ENCODE measurements at places on chromosomes 12 and 14.

- DNase-seq = no peak
Measured at GRCh38 chr14:102922490-102923200, at the start of gene AMN. TSS of gene AMN (plus strand) at chr14:102922663. CDS start at chr14:102922689, 26 bp downstream.

DNA sequence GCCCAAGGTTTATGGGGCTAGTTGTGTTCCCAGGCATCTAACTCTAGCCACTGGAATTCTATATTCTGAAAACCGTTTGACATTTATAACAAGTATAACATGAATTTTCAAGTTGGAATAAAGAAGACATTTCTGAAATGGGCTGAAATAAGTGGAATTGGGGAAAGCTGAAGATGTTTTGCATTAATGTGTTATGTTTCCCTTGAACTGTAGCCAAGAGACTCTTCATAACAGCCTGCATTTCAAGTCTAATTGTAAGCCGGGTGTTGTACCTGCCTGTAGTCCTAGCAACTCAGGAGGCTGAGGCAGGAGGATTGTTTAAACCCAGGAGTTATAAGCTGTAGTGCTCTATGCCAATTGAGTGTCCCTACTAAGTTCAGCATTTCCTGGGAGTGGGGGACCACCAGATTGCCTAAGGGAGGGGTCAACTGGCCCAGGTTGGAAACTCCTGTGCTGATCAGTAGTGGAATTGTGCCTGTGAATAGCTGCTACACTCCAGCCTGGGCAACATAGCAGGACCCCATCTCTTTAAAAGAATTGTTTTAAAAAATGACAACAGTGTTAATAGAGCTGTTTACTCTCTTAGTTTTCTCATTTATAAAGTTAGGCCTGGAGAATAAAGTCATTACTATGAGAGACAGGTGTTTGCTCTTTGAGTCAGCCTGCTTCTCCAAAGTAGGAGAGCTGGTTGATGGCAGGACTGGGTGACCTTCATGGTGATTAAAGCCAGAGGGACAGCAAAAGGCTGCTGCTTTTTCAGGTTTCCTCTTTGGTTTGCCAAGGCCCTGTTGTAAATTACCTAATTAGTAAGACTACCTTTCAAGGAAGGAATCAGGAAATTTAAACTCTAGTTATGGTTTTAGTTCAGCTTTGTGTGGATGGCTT is 483.6 kb upstream of the RGS6 start:
- DNase-seq = no peak

DNA sequence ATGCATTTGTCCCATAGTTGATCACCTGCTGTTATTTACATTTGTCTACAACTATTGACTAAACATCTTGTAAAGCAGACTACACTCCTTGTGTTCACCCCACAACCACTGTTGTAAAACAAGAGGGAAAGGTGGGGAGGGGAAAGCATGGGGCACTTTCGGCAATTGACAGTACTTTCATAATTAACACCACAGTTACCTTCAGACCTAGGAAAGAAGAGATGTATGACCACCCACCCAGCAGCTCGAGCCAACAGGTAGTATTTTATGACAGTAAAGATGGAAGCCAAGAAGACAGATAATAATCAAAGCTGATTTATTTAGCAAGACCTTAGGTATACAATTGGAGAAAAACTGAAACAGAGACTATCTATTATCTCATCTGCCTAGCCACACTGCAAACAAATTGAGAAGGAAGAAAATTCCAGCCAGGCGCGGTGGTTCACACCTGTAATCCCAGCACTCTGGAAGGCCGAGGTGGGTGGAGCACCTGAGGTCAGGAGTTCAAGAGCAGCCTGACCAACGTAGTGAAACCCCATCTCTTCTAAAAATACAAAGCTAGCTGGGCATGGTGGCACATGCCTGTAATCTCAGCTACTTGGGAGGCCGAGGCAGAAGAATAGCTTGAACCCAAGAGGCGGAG is 11.2 kb downstream of the HECTD4 start:
- no peak for DNase-seq

DNA sequence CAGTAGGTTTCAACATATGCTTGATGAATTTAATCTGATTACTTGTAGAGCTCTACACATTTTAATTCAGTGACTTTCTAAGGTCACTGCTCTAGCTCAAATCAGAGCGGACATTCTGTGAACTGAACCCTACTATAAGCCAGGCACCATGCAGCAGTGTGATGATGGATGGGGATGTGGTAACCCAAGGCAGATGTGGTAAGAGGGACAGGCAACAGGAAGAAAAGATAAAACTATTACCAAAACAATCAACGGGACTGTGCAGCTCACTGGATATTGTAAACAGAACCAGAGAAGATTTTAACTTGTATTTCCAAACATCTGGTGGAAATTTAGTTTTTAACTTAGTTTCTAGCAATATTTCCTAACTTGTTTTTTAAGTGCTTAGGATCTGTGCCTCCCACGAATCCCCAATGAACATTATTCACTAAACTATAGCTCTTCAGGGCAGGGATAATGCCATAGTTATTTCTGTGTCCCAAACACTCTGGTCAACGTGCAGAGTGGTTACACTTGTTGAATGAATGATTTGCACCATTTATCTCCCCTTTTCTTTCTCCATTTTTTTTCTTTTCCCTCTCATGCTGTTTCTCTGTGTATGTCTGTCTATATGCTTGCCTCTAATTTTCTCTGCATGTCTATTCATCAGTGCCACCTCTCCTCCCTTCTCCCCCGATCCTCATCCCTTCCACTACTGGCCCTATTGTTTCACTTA is 3.0 kb downstream of the ERO1A start:
- DNase-seq = no peak

- DNase-seq = no peak
Measured at GRCh38 chr12:127546721-127547505, 720.1 kb upstream of the TMEM132C start.

- no peak for DNase-seq
Measured at GRCh38 chr12:13099844-13100604, 3.4 kb downstream of the GSG1 start.

GRCh38 chr14:20803223-20803622 is 579 bp upstream of the RNASE1 start:
- no peak for DNase-seq

DNA sequence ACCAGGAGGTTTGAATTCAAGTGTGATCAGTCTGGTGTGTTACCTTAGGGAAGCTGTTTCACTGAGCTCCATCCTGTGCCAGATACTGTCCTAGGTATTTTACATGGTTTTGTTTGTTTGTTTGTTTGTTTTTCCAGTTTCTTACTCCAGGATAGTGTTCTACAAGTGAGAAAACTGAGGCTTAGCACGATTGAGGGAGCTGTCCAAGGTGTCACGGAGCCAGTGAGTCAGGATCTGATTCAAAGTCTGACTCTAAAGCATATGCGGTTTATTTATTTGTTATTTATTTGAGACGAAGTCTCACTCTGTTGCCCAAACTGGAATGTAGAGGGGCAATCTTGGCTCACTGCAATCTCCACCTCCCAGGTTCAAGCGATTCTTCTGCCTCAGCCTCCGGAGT is 79.7 kb upstream of the GNG2 start:
- DNase-seq = no peak

- DNase-seq = no peak
Measured at GRCh38 chr14:32920696-32921276, 17.9 kb upstream of the NPAS3 start.

- no peak for DNase-seq
Measured at GRCh38 chr12:50542448-50542847, 37.7 kb downstream of the DIP2B start.

DNA sequence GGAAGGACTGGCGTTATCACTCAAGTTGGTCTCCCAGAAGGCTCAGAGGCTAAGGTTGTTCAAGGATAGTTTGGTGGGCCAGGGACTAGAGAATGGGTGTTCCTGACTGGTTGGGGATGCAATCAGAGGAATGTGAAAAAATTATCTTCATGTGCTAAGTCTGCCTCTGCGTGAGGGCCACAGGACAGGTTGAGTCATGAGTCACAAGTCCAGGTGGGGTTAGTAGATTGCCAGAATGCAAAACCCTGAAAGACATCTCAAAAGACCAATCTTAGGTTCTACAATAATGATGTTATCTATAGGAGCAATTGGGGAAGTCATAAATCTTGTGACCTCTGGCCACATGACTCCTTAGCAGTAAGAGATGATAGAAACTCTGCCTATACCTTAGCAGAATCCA is 220.1 kb upstream of the EEA1 start:
- no peak for DNase-seq

GRCh38 chr12:85179680-85180270 is 100.2 kb upstream of the ALX1 start:
- no peak for DNase-seq

GRCh38 chr14:70563869-70564268 is 29.1 kb upstream of the ADAM20 start:
- DNase-seq = no peak

DNA sequence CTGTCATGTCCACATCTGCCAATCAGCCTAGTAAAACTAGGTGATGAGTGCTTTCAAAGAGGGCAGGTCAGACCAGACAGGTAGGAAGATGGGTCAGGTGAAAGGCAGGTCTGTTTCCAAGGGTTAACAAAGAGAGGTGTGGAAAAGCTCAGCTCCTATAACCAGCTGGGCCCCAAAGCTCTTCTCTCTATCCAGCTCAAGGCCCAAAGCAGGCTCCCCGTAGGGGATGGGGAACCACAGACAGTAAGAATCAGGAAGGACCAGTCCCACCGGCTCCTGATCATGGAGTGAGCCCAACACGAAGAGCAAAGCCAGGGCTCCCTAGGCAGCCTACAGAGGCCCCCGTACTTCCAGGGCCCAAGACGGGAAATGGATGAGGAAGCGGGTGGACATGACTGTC is 83.2 kb downstream of the TTC9 start:
- DNase-seq = no peak

- DNase-seq = no peak
Measured at GRCh38 chr14:91351512-91351862, 66.1 kb downstream of the CCDC88C start.

- no peak for DNase-seq
Measured at GRCh38 chr12:47286676-47287075, 206.9 kb upstream of the AMIGO2 start.

DNA sequence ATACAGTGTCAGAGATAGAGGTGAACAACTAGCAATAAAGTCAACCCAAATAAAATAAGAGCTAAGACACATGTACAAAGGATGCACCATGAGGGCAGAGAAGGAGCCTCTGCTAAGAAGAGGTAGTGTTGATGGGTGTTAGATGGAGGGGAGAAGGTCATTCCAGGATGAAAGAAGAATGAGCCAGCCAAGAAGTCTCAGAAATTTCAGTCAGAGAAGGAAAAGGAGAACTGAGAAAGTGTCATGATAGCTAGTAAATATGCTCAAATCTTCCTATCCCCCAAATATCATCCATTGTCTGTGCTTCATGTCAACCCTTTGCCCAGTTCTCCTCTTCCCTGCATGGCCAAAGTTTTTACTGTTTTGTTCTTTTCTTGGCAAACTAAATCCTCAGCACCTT is 225.2 kb upstream of the BTG1 start:
- DNase-seq = no peak

- no peak for DNase-seq
Measured at GRCh38 chr12:46084666-46085631, 94.6 kb upstream of the SCAF11 start.

- no peak for DNase-seq
Measured at GRCh38 chr12:77401770-77402081, 336.4 kb upstream of the E2F7 start.

- DNase-seq = no peak
Measured at GRCh38 chr12:49949866-49950265, 671 bp upstream of the AQP2 start.

GRCh38 chr14:73236752-73237218 is 521 bp upstream of the PAPLN start:
- no peak for DNase-seq

DNA sequence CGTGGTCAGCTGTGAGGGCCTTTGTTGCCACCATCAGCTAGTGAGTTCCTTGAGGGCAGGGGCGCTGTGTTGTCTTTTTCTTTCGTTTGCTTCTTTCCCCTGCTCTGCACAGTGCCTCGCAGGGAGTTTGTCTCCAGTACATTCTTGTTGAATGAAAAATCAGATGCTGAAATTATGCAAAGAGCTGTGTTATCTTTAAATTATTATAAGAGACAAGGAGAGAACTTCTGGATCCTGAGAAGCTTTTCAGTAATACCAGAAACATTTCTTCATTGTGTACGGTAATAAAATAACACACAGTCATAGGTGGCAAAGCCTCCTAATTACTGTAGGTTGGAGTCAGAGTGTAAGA is 14.9 kb downstream of the EML1 start:
- no peak for DNase-seq

DNA sequence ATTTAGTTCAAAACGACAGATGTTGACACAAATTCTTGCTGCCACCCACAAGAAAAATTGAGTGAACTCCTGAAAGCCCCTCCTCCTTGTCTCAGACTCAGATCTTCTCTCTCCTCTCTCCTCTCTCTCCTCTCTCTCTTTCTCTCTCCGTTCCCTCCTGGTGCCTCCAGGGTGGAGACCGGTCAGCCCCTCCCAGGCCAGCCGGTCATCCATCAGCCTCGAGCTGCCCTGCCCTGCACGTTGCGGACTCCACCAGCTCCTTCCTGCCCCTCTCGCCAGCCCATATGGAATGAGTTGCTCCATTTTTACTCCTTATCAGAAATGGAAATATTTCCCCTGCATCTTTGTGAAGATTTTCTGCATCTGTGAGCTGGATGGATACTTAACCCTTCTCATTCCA is 103.8 kb downstream of the TBX5 start:
- no peak for DNase-seq

DNA sequence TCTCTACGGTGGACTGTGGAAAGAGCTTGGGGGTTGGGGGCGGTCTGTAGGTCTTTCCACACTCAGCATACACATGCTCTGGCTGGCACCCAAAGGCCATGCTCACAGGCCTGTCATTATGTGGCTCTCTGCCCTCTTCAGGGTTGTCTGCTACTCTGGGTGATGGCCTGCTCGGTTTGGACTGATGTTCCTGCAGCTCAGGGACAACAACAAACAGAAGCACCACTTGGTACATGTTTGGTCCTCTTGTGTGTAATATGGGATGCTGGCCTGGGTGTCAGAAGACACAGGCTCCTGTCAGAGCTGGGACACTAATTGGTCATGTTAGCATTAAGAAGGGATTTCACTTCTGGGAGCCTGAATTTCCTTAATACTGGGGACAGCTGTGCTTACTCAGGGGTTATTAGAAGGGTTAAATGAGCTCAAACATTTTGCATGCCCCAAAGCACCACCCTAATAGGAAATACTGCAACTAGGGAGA is 32.7 kb upstream of the SELPLG start:
- no peak for DNase-seq

DNA sequence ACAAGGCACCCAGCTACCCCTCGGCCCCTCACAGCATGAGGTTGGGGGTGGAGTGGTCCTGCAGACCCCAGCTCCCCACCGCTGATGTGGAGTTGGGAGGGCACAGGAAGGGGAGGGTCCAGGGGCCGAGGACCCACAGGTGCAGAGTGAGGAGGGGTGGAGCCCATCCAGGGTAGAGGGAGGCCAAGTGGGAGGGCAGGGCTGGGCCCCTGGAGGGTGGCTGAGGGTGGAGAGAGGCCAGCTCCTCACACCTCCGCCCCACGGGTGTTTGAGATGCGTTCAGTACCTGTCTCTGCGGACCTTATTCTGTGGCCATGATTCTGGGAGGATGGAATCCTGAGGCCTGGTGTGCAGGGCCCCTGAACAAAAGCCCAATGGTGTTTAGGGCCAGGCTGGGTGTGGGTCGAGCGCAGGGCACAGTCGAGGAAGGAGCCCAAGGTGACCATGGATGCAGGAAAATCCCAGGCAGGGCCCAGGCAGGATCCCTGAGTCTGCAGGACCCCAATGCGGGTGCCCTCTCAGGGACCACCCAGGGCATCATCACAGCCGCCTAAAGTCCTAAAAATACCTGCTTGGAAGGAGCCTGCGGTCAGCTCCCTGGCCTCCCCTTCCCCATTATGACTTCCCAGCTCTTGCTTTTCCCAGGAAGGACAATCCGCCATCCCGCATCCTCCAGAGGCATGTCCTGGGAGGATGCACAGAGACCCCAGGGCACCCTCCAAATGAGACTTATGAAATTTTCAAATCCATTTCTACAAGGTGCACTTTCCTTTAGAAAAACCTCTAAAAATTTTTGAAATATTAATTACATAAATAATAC is 377.1 kb upstream of the SFSWAP start:
- no peak for DNase-seq
